ENCODE measurements at places on chromosomes 7 and 10.

DNA sequence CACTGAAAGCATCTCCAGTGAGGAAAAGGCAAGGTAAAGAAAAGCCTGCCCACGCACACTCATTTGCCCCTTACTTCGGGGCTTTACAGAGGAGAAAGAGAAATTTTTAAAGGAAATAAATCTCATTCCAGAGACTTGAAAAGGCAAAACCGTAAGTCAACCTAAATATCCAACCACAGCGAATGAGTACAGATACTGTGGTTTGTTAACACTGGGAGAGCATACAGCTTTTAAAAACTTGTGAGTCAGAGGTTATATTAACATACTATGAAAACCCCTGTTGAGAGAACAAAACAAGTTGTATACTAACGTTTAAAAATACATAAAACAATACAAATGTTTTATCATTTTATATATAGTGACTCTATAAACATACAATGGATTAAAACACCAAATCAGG is 28.6 kb upstream of the ST7 start:
- ATAC-seq: no peak

GRCh38 chr10:62217683-62218082 is 51.0 kb downstream of the RTKN2 start:
- ATAC-seq: no peak

- ATAC-seq: no peak
Observed at GRCh38 chr7:74380720-74381119, 73.0 kb upstream of the GTF2IRD1 start.

DNA sequence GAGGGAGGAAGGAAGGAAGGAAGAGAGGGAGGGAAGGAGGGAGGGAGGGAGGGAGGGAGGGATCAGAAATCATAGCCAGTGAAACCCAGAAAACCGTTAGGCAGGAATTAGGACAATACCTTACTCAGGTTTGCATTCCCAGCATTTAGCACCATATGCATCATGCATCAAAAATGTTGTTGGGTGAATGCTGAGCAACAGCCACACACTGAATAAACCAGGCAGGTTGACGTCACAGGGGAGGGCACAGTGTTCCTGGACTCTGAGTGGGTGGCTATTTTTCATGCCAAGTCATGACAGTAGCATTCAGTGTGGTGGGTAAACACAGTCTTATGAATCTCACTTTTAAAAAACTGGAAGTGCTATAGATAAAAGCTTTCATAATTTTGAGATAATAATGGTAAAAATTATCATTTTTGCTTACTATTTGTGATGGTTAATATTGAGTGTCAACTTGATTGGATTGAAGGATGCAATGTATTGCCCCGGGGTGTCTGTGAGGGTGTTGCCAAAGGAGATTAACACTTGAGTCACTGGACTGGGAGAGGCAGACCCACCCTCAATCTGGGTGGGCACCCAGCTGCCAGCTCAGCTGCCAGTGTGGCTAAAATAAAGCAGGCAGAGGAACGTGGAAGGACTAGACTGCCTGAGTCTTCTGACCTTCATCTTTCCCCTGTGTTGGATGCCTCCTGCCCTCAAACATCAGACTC is 199.1 kb upstream of the PRKCQ start:
- peak; percentile 94 for ATAC-seq

DNA sequence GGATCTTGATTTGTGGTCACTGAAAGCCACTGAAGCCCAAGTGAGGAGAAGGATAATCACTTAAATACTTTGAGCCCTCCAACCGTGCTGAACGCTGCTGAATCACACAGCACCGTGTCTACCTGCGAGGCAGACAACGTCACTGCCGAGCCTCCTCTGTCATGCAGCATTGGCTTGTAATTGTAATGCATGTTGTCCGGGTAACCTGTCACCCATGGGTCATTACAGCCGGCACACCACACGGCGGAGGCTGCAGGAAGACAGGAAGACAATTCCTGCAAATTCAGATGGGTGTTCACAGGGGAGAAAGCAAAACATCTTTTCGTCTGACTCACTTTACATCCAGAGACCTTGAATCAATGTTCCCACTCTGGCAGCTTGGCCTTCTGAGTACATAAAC is 546.1 kb upstream of the FOXK1 start:
- ATAC-seq: no peak

- ATAC-seq: peak; percentile 99
Observed at GRCh38 chr7:120554960-120555571, 282.1 kb downstream of the KCND2 start.

DNA sequence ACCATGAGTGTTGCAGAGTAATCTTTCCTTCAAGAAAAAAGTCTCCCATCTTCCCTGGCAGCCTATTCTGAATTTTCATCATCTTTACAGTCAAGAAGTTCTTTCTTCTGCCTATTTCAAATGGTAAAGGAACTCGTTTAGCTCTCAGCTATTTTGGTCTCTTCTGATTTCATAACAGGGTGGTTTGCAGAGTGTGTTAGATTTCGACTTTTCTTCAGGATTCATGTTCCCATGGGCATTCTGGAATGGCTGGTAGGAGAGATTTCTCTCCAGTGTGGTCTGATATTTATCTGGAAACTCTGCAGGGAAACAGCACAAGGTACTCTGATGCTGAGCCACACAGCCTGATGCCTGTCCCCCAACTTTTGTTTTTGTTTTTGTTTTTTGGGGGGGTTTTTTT is 111.1 kb upstream of the FAM171A1 start:
- ATAC-seq: no peak

DNA sequence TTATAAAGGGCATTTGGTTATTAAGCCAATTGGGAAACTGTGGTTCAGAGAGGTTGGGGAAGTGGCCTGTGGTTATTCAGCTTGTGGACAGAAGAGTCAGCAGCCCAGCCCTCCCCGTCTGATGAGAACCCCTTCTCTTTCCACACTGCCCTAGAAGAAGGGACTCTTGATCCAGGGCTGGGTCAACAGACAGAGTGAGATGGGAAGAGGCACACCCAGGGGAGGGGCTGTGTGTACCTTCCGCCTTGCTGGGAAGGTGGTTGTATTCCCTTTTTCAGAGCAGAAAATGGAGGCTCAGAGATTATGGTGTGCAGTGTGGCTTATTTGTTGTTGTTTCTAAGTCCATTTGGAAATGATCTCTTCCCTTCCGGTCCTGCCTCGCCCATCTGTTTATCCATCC is 103.4 kb downstream of the GRK5 start:
- no peak for ATAC-seq

DNA sequence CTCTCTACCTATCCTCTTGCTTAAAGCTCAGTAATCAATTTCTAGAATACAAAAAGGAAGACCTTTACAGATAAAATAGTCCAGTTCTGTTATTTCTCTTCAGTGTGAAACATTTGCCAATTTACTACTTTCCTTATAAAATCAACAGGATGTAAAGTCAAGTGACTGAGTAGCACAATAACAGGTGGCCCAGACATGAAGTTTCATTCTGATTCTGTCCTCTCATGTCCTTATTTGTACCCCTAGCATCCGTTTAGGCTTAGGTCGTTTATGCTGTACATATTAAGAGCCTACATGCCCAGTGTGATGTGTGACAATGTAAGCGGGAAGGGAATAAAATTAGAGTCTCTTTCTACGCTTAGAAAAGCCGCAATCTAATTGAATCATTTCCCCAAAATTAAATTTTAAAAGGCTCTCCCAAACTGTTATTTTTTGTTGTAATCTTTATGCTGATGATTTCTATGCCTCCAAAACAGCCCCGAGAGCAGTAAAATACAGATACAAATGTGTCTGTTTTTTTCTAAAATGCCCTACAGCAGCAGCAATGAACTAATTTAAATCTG is 29.1 kb downstream of the EPC1 start:
- no peak for ATAC-seq

DNA sequence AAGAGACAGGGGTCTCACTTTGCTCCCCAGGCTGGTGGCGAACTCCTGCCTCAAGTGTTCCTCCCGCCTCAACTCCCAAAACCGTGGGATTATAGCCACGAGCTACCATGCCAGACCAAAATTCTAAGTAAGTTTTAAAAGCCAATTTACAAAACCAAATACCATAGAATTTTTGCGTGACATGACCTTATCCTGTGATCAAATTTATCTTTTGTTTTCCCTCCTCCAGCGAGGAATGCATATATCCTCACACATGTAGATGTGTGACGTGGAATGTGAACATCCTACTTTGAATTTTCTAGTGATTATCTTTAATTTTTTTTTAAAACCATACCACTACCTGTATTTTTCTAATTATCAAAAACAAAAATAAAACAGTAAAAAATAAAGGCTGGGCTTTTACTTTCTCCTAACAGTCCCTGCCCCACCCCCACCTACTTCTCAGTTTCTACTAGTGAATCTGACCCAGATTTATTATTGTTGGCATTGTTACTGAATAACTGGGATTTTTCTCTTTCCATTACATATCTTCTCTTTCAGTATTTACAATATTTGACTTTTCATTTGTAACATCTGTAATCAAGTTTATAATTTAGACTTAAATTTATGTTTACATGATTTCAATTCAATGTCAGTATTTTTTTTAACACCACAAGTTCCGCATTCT is 26.0 kb downstream of the CYTH3 start:
- no peak for ATAC-seq

GRCh38 chr7:106064316-106064715 is 47.8 kb downstream of the SYPL1 start:
- ATAC-seq: peak; percentile 3

- no peak for ATAC-seq
Observed at GRCh38 chr10:88190123-88190522, 326.7 kb downstream of the PTEN start.

DNA sequence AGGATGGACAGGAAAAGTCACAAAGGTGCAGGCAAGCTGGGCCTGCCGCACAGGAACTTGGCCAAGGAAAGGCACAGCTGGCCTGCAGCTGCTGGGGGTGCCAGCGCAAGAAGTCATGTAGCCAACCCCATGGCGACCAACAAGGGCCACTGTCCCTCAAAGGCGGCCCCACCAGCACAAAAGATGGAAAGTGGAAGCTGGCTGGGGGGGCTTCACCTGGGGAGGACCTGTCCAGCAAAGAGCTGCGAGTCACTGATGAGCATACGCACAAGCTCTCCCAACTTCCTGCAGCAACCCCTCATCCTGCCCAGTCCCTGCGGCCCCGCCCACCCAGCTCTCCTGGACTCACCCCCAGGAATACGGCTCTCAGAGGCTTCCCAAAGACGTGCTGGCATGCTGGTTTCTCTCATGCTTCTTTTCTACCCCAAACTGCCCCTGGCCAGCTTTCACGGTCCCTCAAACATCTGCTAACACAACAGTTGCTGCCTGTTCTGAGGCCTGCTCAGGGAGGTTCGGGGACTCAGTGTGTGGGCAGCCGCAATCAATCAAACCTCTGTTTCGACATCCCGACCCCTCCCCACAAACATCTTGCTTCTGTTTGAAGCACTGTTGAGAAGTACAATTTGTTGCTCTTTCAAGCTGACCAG is 67.6 kb downstream of the FAM53B start:
- no peak for ATAC-seq

DNA sequence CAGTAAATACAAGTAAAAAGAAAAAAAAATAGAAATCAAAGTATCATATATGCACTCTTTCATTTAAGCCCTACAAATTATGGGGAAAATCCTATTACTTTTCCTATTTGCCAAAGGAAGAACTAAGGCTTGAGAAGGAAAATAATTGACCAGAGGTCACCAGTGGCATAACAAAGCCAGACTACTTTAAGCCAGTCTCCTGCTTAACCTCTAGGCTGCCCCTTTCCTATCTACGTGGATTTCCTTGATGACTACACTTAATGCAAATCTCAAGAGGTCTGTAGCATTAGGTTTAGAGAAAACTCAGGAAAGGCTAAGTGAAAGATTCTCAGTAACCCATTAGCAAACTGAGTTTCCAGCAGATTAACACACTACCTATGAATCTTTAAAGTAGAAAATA is 49.8 kb downstream of the TPK1 start:
- no peak for ATAC-seq

DNA sequence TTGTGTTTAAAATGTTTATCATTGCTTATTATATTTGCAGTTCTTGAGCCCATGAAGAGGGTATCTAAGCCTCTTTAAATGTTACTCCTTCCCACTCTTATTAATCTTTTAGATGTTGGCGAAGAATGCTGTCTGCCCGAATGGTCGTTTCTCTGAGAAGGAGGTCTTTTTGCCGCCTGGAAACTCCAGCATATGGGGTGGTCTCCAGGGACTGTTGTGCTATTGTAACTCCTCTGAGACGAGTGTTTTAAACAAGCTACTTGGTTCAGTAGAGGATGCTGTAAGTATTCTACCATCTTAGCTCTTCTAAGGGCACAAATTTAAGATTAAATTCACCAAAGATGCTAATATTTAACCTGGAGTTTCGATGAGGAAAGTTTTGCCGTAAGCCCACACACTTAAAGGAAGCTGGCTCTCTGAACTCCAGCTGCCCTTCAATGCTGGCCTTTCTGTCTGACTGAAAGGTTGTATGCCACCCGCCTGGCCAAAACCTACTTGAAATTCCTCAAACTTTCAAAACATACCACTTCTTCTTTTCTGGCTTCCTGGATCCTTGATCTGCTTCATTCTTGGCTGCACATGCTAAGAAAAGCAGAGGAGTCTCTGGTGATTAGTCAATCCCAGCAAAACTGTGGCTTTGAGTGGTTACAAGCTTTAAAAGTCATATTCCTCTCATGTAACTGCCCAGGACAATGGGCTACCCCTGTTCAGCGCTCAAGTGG is 74.7 kb downstream of the ABCA13 start:
- no peak for ATAC-seq

DNA sequence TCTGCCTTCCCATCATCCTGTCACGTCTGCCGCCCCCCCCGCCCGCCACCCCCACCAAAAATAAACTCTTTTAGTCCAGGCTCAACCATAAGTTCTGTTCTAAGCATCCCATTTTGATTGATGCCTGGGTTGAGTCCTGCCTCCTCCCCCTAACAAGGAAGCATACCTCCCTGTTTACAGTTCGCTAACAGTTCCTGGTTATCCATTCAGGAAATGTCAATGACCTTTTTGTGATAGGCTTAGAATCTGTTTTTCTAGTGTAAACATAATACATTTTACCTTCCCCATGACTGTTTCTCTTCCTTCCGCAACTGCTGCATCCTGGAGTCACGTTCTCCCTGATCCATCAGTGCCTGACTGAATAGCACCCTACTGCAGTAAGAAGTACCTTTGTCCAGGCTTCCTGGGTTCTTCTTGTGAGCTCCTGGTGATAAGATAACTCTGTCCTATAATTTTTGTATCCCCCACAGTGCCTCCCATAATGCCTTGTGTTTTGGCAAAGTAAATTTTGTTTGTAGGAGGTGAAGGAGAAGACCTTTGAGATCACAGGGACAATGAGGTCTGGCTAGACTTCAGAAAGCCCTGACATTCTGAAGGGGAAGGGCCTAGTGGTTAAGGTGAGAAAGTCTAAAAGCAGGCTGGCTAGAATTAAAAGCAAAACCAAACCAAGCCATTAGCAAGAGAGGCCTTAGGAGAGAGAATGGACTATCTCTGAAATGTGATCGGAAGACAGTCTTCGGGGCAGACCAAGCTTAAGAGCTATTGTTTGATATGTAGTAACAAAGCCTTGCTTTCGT is 7.3 kb downstream of the AGFG2 start:
- peak; percentile 37 for ATAC-seq

DNA sequence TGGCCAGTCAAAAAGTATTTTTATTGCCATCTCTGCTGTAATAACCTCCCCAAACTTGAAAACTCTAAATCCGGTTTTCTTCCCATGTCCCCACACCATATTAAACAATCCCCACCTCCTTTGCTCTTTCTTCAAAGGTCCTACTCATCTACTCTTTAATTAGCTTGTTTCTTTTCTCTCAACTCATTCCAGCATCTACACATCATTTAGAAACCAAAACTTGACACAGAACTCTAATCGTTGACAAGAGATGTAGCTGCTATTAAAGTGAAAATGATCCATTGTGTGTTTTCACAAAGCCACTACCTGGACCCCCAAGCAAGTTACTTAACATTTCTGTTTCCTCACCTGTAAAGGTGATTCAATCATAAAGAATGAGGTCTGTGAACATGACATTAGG is 436.3 kb upstream of the NPVF start:
- ATAC-seq: no peak

Measured in SK-N-SH treated with all-trans-retinoic acid at 6 μM for 48 hours (cell line).